ENCODE measurements at places on chromosomes 16 and 17.

- peak; percentile 5 for DNase-seq
These were observed 192.8 kb downstream of the XYLT1 start for GRCh38 chr16:17277981-17278381.

GRCh38 chr17:7951143-7951792 is 19.3 kb downstream of the CNTROB start:
- peak; percentile 87 for DNase-seq

DNA sequence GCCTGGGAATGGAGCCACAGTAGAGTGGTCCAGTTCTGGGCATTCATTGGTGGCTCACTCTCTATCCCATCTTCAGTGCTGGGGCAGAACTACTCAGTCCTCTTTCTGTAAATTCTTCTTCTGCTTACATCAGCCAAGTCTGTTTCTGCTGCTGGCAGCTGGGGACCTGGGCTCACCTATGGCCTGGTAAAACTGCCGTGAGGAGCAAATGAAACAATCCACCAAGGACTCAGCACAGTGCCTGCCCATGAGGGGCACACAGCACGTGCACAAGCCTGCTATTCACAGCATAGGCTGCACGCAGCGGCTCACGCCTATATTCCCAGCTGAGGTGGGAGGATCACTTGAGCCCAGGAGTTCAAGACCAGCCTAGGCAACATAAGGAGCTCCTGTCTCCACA is 30.9 kb upstream of the SNN start:
- no peak for DNase-seq

DNA sequence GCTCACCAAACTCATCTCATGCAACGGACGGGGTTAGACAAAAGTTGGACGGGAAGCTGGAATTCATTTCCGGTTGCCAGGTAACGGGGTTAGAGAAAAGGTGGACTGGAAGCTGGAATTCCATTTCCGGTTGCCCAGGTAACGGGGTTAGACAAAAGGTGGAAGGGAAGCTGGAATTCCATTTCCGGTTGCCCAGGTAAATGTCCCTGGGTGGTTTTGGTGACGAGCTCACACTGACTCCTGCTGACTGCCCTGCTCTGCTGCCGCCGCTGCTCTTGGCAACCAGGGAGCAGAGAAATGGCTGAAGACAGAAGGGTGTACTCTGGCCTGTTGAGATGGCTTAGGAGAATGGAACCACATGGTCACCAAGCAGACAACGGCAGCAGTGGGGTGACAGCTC is 170.3 kb upstream of the RPH3AL start:
- DNase-seq: no peak

DNA sequence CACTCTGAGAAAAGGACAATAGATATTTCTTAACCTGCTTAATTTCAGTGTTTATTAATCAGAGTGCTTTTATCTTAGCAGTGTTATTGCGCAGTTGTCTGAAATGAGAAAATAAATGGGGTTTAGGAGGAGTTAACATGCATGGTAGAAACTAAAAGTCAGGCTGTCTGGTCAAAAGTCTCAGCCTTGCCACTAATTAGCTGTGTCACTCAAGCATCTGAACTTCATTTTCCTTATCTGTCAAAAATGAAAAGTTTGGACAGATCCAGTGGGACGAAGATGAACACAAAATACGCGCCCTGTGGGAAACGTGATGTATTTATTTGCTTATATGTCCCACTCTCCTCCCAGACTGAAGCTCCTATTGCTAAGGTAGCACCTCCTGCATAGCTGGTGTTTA is 6.3 kb upstream of the MEIOB start:
- DNase-seq: no peak

- DNase-seq: no peak
These were observed 841 bp downstream of the C16orf89 start for GRCh38 chr16:5064915-5065314.

DNA sequence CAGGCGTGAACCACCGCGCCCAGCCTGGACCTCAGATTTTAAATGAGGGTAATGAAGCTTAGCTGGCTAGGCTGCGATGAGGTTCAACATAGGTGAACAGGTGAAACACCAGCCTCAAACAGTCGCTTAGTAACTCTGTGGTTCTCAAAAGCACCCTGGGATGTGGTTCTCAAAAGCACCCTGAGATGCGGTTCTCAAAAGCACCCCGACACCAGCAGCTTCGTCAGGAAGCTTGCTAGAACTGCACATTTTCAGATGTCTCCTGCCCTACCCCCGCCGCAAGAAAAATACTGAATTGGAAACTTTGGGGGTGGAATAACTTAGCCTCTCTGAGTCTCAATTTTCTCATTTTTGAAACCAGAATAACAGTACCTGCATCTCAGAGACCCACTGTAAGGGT is 86.7 kb upstream of the XYLT1 start:
- no peak for DNase-seq

- no peak for DNase-seq
These were observed 81.9 kb downstream of the KCNJ18 start for GRCh38 chr17:21774263-21774662.

GRCh38 chr16:86072328-86073102 is 173.6 kb downstream of the IRF8 start:
- DNase-seq: peak; percentile 47

DNA sequence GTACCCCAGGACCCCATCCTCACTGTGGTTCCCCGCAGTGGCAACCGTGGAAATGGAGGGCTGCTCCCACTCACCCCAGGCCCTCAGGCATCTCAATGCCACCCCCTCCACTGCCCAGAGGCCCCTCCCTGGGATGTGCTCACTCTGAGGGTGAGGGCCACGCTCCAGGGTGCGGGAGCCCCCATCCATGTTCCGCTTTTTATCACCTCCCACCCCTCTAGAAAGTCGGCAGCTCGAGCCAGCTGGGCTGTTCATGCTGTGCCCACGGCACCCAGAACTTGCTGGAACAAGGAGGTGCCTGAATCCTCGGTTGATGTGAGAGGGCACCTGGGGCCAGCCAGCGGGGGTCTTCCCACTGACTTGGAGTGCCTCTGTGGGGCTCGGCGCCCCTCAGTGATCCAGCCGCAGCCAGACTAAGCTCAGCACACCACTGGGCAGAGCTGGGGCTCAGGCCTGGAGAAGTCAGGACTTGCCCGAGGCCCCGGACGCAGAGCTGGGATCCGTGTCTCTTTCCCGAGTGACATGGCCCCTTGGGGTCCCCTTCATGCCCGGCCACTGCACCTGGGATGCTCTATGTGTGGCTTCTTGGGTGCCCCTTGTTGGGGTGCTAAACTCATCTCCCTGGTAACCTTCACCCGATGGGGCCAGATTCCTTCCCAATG is 143.1 kb upstream of the GSE1 start:
- DNase-seq: no peak

- DNase-seq: no peak
These were observed 42.4 kb upstream of the SLC38A10 start for GRCh38 chr17:81337476-81337879.

- DNase-seq: no peak
These were observed 83.3 kb downstream of the TBC1D16 start for GRCh38 chr17:79952265-79952877.

DNA sequence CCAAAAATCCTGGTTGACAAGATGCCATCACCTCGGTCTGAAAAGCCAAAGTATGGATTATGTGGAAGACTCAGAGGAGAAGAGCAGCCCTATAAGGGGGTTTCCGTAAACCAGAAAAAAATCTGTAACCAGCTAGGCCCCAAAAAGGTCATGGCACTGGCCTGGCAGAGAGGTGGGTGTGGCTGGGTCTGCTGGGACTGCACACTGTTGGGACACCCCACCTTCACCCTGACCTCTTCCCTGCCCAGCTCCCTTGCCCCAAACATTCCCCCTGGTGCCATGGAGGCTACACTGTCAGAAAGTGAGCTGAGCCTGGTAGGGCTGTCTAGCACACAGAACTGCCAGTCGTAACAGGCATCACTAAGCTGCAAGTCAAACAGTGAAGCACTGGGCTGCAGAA is 6.5 kb downstream of the SLC47A2 start:
- DNase-seq: no peak

DNA sequence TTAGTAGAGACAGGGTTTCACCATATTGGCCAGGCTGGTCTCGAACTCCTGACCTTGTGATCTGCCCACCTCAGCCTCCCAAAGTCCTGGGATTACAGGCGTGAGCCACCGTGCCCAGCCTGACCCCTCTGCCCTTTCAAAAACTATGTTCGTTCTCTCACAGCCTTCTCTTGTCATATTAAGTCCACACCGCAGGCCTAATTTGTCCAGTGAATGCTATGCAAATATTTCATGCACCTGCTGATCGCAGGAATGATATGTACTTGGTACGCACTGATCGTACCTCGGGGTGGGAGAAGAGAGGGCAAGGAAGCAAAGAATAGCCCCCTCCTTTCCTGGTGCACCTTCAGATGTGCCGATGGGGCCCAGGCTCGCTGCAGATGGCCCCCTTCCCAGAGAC is 3.0 kb upstream of the BIRC5 start:
- DNase-seq: no peak

GRCh38 chr16:66515596-66516508 is 34.1 kb downstream of the TK2 start:
- DNase-seq: peak; percentile 67

DNA sequence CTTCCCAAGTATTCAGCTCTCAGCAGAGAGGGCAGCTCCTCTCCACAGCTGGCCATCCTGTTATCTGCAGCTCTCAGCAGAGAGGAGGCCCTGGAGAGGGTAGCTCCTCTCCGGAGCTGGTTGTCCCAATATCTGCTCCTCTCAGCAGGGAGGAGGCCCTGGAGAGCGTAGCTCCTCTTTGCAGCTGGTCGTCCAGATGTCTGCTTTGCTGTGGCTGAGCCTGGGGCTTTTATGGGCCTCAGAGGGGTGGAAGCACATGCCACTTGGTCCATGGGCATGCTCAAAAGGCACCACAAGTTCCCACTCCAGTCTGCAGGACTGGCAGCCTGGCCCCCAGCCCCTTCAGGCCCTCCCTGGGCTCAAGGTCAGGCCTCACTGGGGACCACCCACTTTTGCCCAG is 314.3 kb downstream of the KCNJ2 start:
- no peak for DNase-seq

- no peak for DNase-seq
These were observed 9.3 kb upstream of the IRX5 start for GRCh38 chr16:54921206-54921824.

- no peak for DNase-seq
These were observed 6.1 kb downstream of the CA7 start for GRCh38 chr16:66850115-66850815.

GRCh38 chr16:55949518-55949917 is 74.3 kb upstream of the CES5A start:
- no peak for DNase-seq

DNA sequence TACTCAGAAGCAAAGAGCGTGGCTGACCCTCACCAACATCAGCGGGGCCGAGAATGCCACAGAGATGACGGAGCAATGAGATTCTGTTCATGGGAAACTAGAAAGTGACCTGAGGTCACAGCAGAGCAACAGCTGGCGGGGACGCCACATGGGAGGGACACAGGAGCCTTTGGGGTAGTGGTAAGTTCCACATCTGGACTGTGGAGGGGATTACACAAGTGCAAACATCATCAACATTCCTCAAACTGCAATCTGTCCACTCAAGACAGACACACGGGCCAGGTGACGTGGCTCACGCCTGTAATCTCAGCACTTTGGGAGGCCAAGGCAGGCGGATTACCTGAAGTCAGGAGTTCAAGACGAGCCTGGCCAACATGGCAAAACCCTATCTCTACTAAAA is 11.2 kb downstream of the HAGH start:
- DNase-seq: no peak

DNA sequence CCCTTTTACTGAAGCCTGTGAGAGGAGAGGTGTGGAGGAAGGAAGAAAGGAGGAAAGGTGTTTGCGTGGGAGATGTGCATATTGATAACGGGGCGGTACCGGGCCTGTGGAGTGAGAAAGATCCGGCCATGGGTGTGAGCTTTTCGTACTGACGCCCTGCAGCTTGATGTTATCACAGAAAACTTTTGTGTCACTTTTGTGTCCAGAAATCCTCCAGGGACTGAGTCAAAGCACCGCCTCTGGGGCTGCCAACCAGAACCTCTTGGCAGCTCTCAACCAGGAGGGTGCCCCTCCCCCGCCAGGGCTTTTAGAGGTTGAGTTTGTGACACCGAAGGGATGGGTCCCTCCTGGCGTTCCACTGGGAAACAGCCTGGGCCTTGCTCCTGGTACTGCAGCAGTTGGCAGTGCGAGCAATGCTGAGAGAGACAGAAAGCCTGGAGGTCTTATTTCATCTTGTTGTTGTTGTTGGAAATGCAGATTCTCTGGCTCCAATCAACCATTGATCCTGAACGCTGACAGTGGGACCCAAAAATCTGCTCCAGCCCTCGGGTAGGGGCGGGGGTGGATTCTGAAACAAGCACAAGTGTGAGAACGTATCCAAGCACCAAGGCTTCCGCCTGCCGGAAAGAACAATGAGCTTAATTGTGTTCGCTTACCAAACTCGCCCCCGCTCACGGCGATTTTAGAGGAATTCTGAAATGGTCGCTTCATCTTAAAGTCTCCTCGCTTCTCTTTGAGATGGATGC is 65.0 kb downstream of the CRISPLD2 start:
- no peak for DNase-seq

DNA sequence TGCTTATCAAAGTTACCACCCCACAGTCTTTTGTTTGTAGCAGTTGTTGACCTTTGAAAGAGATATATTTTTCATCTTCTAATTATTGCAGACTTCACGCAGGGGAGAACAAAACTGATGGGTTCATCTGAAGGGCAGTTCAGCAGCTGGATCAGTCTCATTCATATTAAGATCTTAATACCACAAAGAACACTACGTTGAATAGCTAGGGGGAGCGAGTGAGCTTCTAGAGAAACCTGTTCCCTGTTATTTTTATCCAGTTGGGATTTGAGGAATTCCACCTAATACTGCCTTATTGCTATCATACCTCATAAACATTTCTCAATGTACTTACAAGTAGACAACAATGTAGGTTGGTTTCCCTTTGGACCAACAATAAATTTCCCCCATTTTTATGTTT is 306.1 kb upstream of the KIF2B start:
- no peak for DNase-seq

GRCh38 chr17:1515640-1516387 is 598 bp downstream of the INPP5K start:
- peak; percentile 70 for DNase-seq

- peak; percentile 38 for DNase-seq
These were observed 295.8 kb downstream of the FOXL1 start for GRCh38 chr16:86874141-86874540.

DNA sequence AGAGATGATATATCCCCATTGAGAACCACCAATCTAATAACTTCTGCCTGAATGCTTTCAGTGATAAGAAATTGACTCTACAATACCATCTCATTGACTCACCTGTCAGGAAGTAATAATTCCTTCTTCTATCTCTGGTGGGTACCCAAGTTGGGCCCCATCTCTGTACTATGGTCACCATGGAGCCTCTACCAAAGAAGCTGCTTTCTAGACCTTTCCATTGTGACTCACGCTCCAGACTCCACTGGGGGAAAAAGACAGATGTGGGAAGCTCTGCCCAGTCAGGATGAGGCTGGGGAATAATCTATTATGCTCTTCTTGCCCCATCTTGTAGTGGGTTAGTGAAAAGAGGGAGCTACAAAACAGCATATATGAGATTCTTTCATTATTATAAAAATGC is 100.4 kb downstream of the COPRS start:
- DNase-seq: no peak

DNA sequence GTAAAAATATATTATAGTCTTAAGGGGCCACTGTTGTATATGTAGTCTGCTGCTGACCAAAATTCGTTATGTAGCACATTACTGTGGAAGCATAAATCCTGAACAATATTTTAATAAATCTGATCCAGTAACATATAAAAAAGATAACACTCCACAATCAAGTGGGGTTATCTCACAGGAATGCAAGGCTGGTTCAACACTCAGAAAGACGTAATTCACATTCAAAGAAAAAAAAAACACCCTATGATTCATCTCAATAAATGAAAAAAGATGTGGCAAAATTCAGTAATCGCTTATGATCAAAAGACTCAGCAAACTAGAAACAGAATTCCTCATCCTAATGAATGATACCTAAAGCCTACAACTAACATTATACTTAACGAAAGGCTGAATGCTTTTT is 47.8 kb downstream of the CREBBP start:
- DNase-seq: no peak
